ENCODE measurements at places on chromosomes 11 and 22.

DNA sequence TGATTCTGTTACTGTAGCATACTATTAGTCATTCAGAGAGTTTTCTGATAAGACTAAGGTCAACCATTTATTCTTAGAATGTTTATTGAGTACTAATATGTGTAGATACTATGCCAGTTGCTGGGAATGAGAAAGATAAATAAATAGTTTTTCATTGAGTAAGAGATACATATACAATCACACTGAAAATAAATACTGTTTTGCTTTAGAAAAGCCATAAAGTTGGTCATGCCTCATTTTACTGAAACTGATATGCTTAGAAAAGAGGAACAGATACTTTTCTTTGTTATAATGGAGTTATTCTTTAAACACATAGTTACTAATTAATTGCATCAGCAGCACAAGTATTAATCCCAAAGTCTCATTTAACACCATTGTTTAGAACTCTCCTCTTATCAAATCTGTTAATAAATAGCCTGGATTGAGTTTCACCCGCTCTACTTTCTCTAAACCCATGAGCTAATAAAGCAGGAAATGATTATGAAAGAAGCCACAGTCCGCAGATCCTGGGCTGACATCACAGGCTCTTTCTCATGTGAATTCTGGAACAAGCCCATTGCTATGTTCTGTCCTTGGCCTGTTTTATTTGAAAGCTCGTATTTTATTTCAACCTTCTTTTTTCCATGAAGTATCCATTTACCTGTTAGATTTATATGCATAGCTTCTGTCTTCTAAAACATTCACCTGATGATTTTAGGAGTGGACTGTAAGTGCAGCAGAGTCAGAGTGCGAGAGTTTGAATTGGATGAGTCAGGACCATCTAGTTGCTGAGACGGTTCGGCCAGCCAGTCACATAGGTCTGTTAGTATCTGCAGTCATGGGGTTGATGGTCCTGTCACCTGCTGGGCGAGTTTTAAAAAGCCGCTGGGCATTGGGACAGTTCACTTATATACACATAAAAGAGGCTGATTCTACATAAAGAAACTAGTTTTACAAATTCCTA, 35.5 kb downstream of the PIWIL4 start:
- DNase-seq = no peak

DNA sequence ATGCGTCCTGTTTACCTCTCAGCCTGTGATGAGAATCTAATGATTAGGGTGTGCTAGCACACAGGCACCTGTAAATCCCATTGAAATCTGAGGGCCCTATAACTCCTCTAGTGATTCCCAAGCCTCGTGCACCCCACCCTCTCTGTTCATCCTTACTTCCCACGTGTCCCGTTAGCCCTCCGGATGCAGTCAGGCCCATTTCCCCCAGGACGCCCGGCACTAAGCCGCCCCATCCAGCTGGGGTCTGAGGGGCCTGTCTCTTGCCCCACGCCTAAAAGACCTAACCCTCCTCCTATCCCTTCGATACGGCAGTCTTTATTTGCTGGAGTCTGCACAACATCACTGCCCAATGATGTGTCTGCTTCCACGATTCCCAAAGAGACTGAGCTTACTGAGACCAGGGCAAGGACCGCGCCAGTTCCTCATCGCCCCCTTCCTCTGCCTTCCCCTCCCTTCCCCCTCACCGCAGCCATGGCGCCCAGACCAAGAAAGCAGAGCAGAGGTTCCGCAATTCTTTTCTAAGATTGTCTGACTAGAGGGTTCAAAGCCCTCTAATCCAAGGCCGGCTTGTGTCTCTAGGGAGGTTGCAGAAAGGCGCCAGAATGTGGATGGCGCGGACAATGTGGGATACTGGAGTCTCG, 1.1 kb upstream of the FADS2 start:
- no peak for DNase-seq

DNA sequence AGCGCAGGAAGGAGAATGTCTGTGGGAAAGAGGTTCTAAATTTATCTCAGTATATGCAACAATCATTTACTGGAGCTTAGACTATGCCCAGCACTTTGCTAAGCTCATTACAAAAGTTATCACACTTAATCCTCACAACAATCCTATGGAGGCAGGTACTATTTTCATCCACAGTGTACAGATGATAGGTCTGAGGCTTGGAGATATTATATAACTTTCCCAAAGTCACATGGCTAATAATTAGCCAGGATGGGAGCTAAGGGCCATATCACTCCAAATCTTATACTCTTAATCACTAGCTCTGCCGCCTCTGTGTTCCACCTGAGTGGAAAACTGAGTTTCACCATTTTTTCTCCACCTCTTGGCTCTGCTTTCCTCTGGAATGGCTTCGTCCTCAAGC, 47.3 kb upstream of the CAPRIN1 start:
- DNase-seq = no peak

- DNase-seq = no peak
These were observed 52.8 kb upstream of the PARVA start for GRCh38 chr11:12324585-12324984.

GRCh38 chr22:46551321-46551720, 13.9 kb upstream of the CELSR1 start:
- DNase-seq = no peak

GRCh38 chr22:49224243-49224642, 603.4 kb downstream of the BRD1 start:
- no peak for DNase-seq
